Left forelimb (tissue), 1 donor: ENCODE measurements at places on chromosomes 11 and 22.

- peak; percentile 70 for DNase-seq
These were observed 115.4 kb downstream of the KIAA1671 start for GRCh38 chr22:25067851-25068421.

GRCh38 chr11:64316672-64317324 lies 561 bp downstream of the TRMT112 start:
- DNase-seq: no peak

DNA sequence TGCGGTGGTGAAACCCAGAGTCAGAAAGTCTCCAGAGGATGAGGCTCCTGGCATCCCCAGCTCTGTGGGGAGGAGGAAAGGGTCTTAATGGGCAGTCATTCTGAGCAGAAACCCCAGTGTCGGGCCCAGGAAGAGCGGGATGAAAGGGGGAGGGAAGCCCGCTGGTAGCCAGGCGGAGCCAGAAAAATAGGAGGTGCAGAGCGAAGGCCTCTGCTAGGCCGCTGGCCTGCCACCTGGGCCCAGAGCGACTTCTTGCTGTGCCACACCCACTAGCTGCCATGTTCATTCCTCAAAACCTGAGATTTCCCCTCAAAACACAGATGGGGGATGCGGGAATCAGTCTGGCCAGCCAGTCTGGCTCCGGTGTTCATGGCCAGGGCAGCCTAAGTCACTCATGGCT lies 650 bp upstream of the POU2AF3 start:
- no peak for DNase-seq

DNA sequence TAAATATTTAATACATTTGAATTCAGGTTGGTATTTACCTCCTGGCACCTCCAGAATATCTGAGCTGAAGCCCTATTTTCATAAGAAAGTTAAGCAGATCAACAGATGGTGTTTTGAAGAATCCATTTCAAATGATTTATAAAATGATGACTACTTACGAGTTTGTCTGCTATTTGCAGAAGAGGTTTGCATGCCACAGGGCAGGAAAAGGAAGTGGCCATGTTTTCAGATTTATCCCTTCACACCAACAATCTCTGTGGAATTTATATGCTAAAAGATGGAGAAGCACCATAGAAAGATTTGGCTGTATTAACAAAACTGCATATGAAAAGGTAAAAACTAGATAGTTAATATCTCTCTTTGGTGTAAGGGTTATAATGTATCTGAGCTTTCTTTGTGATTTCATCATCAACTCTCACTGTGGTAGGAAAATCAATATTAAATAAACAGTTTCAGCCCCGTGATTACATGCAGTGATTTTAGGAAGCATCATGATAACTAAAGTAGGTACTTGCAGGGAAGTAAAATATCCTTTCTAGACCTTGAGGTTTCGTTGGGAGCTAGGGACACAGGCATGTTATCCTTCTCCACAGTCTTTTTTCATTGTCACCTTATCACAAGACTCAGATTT lies 2.6 kb downstream of the BMAL1 start:
- no peak for DNase-seq

GRCh38 chr11:100914415-100915110 lies 215.1 kb downstream of the PGR start:
- DNase-seq: no peak

GRCh38 chr11:99171330-99171729 lies 150.6 kb downstream of the CNTN5 start:
- DNase-seq: no peak

GRCh38 chr11:14703731-14704130 lies 60.1 kb downstream of the PDE3B start:
- DNase-seq: no peak

DNA sequence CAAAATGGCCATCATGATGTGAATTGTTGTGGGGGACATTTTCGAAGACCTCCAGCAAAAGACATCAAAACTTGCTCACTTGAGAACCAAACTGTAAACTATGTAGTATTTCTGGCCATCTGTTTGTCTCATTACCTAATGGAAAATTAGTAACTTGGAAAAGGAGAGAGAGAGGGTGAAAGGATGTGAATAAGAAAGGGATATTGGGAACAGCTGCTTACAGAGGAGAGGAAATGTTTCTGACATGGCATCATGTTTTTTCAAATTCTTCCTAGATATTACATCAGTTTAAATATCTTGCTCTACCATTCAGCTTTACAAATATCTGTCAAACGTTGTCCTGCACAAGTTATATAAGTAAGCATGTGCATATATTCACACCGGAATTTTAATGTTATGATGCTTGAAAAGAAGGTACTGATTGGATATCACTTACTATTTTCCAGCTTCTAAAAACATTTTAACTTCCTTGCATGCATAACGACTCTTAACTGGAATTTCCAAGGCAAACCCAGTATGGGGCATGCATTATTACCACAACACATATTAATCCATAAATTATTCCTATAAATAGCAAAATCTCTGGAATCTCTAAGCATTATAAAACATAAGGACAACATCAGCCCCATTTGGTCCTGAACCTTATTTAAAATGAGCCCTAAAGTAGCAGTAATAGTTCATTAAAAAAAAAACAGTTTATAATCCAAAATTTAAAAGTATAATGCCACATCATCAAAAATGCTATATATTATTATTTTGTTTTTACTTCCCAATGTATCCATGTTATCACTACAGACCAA lies 20.0 kb downstream of the GUCY1A2 start:
- DNase-seq: no peak

- DNase-seq: no peak
These were observed 16.9 kb downstream of the ARHGAP42 start for GRCh38 chr11:100703801-100704575.

DNA sequence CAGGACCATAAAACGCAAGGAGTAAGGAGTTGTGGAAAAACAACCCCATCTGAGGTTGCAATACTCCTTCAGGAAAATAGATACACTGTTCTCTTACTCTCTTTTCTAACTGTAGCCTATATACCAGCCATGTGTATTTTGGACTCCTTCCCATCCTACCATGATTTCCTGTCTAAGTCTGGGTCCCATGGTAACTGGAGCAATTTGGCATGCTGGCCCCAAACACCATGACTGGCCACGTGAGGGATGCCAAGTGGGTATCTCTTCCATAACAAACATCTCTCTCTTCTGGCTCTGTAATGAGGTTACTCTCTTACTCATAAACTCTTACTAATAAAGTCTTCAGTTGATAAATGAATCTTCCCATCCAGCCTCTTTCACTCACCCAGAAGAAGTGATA lies 26.5 kb downstream of the ABTB2 start:
- no peak for DNase-seq

DNA sequence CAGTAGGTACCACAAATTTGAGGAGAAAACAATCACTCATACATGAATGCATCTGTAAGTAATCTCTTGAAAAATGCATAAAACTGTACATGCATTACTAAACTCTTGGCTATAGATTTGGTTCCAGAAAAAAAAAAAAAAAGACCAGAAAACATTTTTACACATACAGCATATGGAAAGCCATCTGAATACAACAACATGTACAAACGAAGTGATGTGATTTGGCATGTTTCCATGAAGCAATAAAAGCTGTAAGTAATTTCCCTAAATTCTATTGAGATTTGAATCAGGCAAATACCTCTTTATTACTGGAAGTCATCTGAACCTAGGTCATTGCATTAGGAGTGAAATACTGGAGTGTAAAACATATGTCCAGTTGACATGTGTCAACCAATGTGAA lies 31.9 kb upstream of the ZC3H12C start:
- DNase-seq: no peak

DNA sequence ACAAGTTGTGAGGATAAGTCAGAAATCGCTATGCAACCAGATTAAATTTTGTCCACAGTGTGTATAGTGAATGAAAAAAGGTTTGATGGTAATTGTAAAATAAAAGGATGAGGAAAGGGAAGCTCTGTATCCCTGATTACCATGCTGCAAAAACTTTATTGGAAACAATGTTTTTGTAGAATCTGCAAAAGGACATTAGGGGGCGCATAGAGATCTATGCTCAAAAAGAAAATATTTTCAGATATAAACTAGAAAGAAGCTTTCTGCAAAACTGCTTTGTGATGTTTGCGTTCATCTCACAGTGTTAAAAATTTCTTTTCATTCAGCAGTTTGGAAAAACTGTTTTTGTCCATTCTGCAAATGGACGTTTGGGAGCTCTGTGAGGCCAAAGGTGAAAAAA lies 390.5 kb downstream of the OR4C45 start:
- no peak for DNase-seq

GRCh38 chr11:124894606-124895430 lies 2.8 kb downstream of the ROBO4 start:
- DNase-seq: no peak

- no peak for DNase-seq
These were observed 79.9 kb upstream of the DRD2 start for GRCh38 chr11:113555071-113555619.

DNA sequence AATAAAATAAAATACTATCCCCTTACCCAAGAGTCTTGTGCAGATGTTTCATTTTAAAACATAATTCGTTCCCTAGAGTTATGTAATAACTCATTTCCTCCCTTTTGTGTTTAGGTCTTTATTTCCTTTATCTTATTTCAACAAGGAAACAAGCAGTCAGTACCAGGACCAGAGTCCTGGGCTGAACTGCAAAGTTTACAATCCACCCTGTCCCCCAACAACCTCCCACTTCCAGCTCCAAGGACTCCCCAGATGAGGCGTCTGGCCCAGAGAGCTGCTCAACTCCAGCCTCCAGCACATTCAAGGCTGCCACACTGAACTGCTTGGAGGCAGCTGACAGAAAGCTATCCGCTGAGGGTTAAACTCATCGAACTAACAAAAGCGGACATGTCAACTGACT lies 4.5 kb downstream of the POLDIP3 start:
- no peak for DNase-seq

DNA sequence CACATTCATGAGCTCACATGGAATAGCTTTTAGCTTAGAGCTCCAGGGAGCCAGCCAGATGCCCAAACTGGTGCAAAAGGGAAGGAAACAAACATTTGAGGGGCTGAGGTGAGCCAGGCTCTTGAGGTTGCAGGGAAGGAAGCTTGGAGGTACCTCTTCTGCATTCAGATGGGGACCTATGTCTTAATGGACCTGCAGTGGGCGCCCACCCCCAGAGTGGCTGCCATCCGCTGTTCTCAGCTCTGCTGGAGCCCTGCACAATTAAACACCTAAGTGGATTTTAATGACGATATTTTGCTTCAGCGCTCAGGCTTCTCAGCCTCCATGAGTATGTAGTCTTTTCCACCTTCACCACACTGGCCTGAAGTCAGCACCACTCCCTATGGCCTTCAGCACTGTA lies 100.8 kb downstream of the LDLRAD3 start:
- no peak for DNase-seq

GRCh38 chr22:38753948-38754750 lies 1.6 kb downstream of the SUN2 start:
- DNase-seq: no peak
